Gastroesophageal sphincter (tissue), 4 donors: ENCODE measurements at places on chromosomes 13 and 19. TPM values are rescaled to one million over a fixed set of nuclear protein-coding genes. Genes with fewer than 3 reads are reported as not detected.

Gene ALG5
- 23.7 TPM for total RNA-seq

Gene GJB2
- 9.8 TPM for total RNA-seq

Gene F7
- total RNA-seq = 0.12 TPM

Gene SIGLEC9
- total RNA-seq = 9.2 TPM

Gene TMEM145
- not detected for total RNA-seq

Gene ATP4B
- not detected for total RNA-seq

Gene NALCN
- 0.12 TPM for total RNA-seq

Gene KLK14
- total RNA-seq = not detected

Gene ZIM2
- 1.0 TPM for total RNA-seq

Gene DLEU7
- not detected for total RNA-seq

Gene POSTN
- 28.7 TPM for total RNA-seq

Gene IL11
- 0.67 TPM for total RNA-seq

Gene DIAPH3
- total RNA-seq = 1.7 TPM

Gene RNF17
- total RNA-seq = not detected

Gene CEACAM16
- total RNA-seq = not detected

Gene RASL11A
- total RNA-seq = 53.6 TPM

Gene SYNGR4
- not detected for total RNA-seq

Gene CYP4F12
- 5.1 TPM for total RNA-seq

Gene OR7G1
- not detected for total RNA-seq

Gene EFNB2
- total RNA-seq = 23.4 TPM

Gene ACP5
- 10.3 TPM for total RNA-seq

Gene TLE6
- total RNA-seq = 0.19 TPM

Gene MKNK2
- total RNA-seq = 192 TPM

Gene LPAR2
- total RNA-seq = 0.78 TPM

Gene CLIP3
- total RNA-seq = 28.7 TPM

Gene NTF4
- total RNA-seq = 0.37 TPM

Gene FCGBP
- total RNA-seq = 13.7 TPM

Gene ZNF235
- 7.3 TPM for total RNA-seq
